DND-41 (cell line): ENCODE measurements at places on chromosomes 16 and 17.

GRCh38 chr17:17107281-17107680 lies 65.0 kb downstream of the MPRIP start:
- no peak for DNase-seq

DNA sequence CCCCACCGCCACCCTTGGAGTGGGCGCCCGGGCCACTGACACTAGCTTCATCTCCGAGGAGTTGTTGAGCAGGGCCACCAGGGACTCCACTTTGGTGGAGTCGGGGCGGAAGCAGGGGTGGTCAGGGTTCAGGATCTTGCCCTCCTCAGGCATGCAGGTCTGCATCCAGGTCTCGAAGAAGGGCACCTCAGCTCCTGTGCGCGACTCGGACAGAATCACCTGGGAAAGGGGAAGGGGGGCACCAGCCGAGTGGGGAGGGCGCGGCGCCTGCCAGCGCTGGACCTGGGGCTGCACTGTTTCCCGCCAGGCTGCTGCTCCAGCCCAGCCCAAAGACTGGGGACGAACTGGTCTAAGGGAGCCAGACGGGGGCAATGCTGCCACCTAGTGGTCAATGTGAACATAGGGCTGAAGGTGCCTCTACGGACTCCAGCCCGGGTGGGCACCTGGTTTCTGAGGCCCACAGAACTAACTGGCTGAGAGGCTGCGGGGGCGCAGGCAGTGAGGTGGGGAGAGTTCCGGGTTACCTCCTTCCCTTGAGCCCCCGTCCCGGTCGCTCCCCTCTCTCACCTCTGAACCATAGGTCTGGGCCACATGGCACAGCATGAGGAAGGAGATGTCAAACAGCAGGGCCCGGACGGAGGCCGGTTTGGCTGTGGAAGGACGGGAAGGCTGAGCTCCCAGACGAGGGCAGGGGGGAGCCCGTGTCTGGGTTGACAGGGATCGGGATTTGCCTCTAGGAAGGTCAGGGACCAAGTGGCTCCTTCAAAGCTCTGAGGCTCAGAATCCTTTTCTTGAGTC lies 11.8 kb downstream of the CSF3 start:
- peak; percentile 72 for DNase-seq

- no peak for DNase-seq
Observed at GRCh38 chr17:71117466-71117865, 948.1 kb downstream of the KCNJ2 start.

DNA sequence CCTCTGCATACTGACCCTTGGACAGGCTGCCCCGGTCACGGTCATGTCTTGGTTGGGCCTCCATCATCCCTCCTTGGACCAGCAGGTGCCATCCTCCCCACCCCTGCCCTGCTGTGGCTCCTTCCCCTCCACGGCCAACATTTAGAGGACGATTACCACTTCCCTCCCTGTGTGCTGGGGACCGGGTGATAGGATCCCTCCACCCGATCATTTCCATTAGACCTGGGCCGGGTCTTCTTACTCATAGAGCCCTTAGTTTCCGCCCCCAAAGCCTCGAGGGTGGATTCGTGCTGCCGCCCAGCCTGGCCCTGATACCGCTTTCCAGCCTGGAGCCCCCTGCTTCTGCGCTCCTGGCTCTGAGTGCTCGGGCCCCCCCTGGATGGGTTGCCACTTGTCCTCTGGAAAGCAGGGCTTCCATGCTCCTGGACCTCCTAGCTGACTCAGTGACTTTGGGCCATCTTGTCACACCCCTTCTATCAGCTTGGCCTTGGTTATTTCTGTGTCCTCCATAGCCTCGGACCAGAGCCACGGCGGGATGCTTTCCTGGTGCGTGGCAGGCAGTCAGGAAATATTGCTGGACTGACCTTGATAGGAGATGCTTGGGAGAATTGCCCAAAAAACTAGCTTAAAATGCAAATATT lies 171.4 kb downstream of the SEC14L1 start:
- no peak for DNase-seq

DNA sequence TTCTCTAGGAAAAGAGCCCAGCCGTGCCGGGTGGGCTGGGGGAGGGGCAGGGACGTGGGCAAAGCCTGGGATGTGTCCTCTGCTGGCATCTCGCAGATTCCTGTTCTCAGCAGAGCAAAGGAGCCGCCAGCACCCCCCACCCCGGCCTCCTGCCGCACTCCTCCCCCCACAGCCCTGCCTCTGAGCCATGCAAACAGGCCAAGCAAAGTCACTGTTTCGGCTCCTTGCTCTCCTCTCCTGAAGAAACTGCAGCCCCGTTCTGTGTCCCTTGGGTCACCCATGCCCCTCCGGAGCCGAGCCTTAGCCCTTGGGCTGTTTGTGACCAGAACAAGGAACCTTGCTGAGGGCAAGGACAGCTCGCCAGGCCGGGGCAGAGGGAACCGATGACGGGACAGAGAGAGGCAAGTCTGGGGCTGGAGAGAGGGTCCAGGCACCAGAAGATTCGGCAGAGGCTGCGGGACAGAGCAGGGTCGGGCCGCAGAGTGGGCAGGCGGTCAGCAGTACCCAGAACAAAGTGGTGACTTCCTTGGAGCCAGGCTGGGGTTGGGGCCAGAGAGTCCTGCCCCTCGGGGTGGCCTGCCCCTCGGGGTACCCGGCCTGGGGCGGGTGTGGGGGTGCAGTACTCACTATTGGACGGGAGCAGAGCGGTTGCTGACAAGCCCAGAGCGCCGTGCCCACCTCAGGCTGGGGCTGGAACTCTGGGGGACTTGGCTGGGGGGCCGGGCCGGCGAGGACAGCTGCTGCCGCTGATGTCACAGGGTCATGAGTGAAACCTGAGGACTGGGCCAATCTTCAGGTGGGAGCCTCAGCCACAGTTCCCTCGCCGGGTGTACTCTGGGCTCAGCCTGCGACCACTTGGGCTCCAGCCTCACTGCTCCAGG lies 9.2 kb upstream of the PRR29 start:
- no peak for DNase-seq

DNA sequence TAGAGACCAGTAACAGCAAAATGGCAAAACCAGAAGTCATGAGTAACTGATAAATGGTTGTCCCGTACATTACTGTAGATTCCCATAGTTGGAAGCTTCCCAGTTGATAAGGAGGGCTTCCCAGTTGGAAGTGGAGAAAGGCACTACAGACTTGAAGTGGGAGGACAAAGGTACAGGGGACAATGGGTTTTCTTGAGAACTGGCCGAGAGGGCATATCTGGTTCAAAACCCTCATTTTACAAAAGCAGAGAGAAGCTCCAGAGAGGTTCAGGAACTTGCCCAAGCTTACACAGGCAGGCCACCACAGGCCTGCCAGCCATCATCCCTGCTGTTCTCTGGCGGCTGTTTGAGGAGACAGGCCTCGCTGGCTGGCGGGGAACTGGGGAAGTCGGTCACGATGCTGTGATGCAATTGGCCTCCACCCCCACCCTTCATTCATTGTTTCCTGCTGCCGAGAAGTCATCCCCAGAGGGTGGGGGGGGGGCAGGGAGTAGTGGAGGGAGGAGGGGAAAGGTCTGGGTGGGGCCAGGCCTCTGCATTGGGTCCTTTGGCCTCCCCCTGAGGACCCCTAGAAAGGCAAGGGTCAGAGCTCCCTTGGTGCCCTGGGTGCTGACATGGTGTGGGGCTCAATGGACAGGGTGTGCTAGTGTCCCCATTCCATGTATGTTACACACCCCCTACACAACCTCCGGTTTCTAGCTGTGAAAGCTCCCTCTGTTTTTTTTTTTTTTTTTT lies 3.0 kb downstream of the UBALD2 start:
- peak; percentile 56 for DNase-seq

GRCh38 chr17:8631554-8631877 lies 991 bp upstream of the MYH10 start:
- no peak for DNase-seq

GRCh38 chr16:31301708-31302400 lies 42.1 kb downstream of the ITGAM start:
- no peak for DNase-seq

- peak; percentile 70 for DNase-seq
Observed at GRCh38 chr16:30903596-30903995, 7.2 kb downstream of the CTF1 start.

DNA sequence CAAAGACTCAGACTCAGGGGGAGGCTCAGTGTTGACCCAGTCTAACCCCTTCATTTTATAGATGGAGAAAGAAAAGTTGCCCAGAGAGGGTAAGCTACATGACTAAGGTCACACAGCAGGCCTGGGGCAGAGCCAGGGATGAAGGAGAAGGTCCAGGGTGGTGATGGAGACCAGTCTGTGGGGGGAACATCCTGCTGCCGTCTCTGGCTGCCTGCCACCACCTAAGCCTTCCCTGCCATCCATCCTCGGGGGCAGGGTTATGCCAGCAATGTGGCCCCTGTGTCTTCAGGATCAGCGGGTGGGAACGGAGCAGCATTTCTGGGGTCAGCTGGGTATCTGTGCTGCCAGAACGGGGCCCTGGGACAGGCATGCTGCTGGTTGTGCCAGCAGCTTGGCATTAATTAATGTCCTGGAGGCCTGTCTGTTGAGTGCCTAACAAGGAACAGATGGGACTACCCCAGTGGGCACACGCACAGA lies 5.5 kb downstream of the DOK4 start:
- DNase-seq = no peak

DNA sequence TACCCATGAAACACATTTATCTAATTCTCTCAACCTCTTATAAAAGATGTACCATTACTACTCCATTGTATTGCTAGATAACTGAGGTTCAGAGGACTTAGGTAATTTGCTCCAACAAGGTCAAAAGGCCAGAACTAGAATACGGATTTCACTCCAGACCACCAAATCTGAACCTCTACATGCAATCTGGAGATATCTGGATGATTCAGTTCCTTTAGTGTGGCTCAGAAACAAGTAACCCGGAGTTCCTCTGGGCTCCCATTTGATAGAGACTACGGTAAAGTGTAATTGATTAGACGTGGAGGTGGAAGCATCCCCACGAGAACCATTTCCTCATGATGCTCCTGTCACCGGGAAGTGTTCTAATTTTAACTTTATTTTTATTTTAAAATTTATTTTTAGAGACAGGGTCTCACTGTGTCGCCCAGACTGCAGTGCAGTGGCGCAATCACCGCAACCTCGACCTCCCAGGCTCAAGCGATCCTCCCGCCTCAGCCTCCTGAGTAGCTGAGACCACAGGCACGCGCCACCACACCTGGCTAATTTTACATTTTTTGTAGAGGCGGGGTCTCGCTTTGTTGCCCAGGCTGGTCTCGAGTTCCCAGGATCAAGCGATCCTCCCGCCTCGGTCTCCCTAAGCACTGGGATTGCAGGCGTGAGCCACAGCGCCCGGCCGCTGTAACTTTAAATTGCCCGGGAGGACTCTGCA lies 608 bp upstream of the COX10 start:
- no peak for DNase-seq

DNA sequence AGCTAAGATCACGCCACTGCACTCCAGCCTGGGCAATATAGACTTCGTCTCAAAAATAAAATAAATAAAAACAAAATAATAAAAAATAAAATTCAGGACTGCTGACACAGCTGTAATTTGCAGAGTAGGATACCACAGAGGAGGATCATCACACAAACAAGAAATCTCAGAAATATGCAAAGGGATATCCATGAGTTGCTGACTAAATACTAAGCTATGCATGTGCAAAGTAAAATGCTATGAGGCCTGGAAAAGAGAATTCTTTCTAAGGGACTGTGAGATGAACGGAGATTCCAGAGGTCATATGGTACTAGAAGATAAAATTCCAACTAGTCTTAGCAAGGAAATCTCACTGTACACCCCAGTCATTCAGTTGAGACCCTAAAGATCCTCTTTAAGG lies 74.8 kb downstream of the SLC39A11 start:
- no peak for DNase-seq

DNA sequence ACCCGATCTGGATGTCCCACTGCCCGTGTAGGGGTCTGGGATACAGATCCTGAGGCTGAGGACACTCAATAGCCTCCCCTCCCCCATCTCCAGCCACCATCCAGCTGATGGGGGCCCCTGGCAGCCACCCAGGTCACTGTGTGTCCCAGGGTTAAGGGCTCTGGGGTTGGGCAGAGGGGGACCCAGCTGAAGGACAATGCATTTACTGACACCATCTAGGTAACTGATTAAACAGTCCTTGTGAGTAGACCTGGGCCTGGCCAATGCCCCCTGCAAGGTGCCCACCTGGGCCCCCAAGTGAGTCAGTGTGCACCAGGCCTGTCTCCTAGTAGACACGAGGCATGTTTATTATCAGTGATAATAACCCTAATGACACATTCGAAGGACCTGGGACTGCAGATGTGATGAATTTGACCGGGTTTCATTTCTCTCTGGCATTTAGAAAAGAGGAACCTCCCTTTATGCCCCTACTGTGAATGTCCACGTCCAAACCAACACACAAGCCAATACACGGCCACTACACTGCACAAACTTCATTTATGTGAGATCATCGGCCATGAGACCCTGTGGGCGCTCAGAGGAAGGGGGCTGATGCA lies 261.9 kb upstream of the FOXF1 start:
- DNase-seq = no peak

GRCh38 chr16:78608305-78608776 lies 508.9 kb downstream of the WWOX start:
- no peak for DNase-seq

- DNase-seq = no peak
Observed at GRCh38 chr16:28987170-28987853, 2.5 kb downstream of the LAT start.

- no peak for DNase-seq
Observed at GRCh38 chr17:79752175-79752574, 21.4 kb downstream of the ENPP7 start.

- no peak for DNase-seq
Observed at GRCh38 chr17:69677130-69677529, 262.6 kb downstream of the MAP2K6 start.

GRCh38 chr17:31394544-31394943 lies 3.1 kb downstream of the RAB11FIP4 start:
- DNase-seq = peak; percentile 74

DNA sequence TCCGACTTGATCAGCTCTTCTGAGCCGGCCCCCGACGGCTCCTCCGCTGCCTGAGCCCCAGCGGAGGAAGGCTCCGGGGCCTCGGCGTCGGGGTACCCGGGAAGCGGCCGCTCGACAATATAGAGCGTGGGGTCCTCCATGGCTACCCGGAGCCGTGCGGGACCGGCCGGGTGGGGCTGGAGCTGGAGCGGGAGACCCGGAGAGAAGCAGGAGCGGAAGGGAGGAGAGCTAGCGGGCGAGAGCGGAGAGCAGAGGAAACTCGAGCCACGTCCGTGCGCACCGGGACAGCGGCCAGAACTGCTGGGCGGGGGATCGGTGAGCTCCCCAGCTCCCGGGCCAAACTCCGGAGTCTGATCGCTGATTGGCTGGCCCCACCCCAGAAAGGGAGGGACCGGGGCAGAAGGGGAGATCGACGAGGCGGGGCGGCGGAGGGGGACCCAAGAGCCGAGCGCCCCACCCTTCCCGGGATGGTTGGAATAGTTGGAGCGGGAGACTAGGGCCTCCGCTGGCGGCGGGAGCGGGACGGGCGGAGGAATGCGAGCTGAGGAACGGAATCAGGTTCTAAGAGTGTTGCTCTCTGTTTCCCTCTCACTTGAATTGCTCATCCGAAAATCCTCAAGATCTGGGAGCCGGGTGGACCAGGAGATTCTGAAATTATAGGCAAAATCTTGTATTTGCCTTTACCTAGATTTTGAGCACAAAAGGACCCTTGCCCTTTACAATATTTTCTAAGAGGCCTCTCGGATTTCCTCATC lies at the start of gene CAVIN1:
CAVIN1 (minus strand) TSS at position 299 of the 755 bp plus-strand sequence; CDS start at position 140, 159 bp downstream.
- DNase-seq = no peak

GRCh38 chr16:29107299-29107698 lies 122.4 kb downstream of the LAT start:
- DNase-seq = no peak

GRCh38 chr16:4957720-4958509 lies at the start of gene SEC14L5:
Gene SEC14L5, plus strand, starts transcription at chr16:4958330. Its CDS starts 994 bp downstream, at chr16:4959324.
- DNase-seq = peak; percentile 73
